ENCODE measurements at places on chromosomes 4 and X. TPM values are rescaled to one million over a fixed set of nuclear protein-coding genes. Genes with fewer than 3 reads are reported as not detected.

DNA sequence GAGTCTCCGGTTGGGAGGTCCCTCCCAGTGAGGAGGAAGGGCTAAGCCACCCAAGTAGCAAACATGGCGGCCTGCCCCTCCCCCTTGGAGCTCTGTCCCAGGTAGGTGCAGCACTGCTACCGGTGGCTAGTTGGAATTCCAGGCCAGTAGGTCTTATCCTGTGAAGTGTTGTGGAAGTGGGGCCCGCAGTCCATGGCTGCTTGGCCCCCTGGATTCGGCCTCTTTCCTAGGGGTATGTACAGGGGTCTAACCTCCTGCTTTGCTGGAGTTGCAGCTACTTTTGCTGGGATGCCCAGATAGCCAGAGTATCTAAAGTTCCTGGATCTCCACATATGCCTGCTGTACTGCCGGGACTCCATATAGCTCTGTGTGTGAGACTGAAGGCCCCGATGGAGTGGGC lies 9.9 kb upstream of the TMSB15C start:
- DNase-seq, result no peak

GRCh38 chr4:4780729-4781244 lies 78.7 kb upstream of the MSX1 start:
- DNase-seq, result no peak

DNA sequence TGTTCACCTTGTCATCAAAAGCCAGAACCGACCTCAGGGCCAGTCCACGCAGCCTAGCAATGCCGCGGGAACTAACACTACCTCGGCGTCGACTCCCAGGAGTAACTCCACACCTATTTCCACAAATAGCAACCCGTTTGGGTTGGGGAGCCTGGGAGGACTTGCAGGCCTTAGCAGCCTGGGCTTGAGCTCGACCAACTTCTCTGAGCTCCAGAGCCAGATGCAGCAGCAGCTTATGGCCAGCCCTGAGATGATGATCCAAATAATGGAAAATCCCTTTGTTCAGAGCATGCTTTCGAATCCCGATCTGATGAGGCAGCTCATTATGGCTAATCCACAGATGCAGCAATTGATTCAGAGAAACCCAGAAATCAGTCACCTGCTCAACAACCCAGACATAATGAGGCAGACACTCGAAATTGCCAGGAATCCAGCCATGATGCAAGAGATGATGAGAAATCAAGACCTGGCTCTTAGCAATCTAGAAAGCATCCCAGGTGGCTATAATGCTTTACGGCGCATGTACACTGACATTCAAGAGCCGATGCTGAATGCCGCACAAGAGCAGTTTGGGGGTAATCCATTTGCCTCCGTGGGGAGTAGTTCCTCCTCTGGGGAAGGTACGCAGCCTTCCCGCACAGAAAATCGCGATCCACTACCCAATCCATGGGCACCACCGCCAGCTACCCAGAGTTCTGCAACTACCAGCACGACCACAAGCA lies 898 bp downstream of the UBQLN2 start:
- DNase-seq, result no peak

GRCh38 chr4:186780291-186781031 lies 56.8 kb upstream of the FAT1 start:
- no peak for DNase-seq

DNA sequence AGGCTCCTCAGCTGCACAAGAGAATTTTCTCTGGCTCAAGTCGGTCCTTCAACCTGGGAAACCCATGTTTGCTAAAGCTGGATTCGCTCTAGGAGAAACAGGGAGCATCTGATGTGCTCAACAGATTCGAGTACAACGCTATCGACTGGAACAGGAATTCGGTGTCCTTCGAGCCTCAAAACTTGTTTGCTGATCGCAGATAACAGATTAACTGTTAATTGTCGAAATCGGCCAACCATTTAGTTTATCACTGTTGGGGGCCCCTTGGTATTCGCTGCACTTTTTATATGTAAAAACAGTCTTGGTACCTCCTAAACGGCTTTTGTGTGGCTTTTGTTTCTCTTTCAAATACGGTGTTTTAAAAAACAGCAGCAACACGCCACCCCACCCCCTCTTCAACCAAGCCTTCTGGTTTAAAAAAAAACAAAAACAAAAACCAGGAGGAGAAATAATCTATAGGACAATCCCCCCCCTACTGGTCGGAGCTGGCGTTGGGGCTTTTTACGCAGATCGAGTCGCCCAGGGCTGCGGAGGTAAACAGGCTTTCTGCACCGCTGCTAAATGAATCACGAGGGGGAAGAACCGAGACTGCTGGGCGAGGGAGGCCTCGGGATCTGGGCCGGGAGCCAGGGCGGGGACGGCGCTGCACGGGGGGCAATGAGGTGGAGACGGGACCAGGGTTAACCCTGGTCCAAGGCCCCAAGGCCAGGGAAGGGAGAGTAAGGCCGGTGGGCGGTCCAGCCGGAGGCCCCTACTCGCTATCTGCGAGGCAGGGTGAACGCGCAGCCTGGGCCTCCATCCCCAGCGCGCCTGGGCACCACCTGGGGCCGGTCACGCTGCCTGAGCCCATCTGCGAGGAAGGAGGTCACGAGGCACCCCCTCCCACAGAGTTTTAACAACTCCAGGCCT lies 71.7 kb upstream of the BCOR start:
- no peak for DNase-seq

DNA sequence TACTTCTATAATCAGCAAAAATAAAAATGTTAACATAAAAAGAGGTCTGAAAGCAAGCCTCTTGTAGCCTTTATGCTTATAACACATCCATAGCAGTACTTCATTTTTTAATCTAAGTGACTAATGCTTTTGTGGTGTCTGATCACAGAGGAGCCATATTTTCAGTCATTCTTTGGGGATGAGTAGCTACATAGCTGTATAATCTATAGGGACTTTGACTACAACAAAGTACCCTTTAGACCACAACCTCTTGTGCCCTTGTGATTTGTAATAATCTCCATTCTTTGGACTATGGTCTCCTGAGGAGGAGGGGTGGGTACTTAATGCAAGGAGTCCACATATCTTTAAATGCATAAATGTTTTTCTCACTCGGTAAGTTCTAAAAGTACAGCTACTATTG lies 9.6 kb downstream of the DRP2 start:
- no peak for DNase-seq

The CXorf49B gene
- not detected for total RNA-seq

The SYTL5 gene
- not detected for total RNA-seq
